Small intestine (tissue), 16 donors: ENCODE measurements at places on chromosomes 11 and 22.

- no peak for DNase-seq
Observed at GRCh38 chr11:22115470-22116029, 77.3 kb upstream of the ANO5 start.

GRCh38 chr22:21067901-21068680 is 22.3 kb downstream of the LRRC74B start:
- DNase-seq = no peak

DNA sequence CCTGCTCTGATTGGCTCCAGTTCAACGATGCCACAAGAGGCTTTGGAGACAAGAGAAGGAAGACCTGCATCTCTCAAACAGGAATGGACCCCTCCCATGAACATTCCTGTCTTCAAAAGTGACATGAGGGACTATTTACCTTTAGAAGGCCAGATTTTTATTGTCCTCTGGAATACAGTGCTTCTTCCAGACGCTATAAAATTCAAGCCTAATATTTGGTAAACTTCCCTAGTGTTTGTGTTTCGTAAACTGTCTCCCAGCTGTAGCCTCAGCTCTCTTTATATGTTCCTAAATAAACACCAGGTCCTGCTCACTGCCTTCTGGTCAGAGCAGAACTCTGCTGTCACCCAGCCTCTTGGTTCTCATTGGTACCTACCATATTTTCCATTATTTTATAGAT is 157.8 kb downstream of the CCDC34 start:
- no peak for DNase-seq

GRCh38 chr11:36233204-36233603 is 56.0 kb downstream of the COMMD9 start:
- DNase-seq = no peak

- DNase-seq = peak; percentile 17
Observed at GRCh38 chr11:60753309-60753708, 3.4 kb upstream of the MS4A15 start.

DNA sequence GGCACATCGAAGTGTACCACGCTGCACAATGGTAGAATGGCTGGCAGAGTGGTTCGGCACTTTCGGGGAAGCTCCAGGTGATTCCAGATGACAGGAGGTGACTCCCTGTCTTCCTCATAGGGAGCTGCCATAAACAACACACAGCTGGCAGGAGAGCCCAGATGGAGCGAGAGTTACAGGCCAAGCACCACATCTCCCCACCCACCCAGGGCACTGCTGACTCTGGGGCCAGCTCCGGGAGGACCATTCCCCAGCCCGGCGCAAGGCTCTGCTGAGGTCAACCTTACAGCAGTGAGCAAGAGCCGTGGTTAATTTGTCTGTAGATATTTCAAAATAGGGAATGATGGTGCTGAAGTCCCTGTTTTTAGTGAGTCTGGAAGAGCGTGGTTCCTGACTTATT is 78.8 kb upstream of the HMGXB4 start:
- no peak for DNase-seq

DNA sequence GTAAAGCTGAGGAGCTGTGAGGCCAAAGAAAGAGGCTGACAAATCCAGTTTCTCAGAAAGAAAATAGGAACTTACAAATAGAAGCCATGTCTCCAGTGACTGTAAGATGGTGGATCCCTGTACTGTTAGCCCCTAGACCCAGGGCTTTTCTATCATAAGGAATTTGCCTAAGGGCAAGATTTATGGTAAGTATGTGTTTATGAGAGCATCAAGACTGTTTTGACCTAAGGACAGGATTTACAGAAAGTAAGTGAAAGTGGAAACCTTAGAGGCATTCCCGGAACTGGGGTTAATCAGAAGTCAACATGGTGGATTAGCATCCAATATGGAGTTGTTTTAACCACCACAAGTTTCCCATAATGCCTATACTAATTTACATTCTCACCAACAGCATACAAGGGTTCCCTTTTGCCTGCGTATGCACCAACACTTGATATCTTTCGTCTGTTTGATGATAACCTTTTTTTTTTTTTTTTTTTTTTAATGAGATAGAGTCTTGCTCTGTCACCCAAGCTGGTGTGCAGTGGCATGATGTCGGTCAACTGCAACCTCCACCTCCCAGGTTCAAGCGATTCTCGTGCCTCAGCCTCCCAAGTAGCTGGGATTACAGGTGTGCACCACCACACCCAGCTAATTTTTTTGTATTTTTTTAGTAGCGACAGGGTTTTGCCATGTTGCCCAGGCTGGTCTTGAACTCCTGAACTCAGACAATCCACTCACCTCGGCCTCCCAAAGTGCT is 40.2 kb downstream of the BIRC2 start:
- DNase-seq = no peak

DNA sequence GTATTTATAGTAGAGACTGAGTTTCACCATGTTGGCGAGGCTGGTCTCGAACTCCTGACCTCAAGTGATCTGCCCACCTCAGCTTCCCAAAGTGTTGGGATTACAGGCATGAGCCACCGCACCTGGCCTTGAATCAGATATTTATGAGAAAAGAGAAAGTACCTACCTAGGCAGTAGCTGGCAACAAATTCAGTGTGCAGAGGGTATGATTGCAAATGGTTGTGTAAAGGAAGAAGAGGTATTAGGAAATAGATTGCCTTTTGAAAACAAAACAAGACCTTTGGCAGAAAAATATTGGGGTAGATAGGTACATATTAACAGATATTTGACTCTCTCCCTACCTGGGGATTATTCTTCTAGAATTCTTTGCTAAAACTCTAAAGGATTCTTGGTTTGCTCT is 38.5 kb upstream of the LIN7C start:
- DNase-seq = no peak

- DNase-seq = peak; percentile 81
Observed at GRCh38 chr22:50186761-50187523, 1.2 kb downstream of the TRABD start.

- no peak for DNase-seq
Observed at GRCh38 chr11:105790840-105791239, 181.0 kb downstream of the GRIA4 start.

- DNase-seq = peak; percentile 95
Observed at GRCh38 chr11:67354075-67355022, 1.0 kb upstream of the POLD4 start.

- no peak for DNase-seq
Observed at GRCh38 chr11:95739108-95739938, 50.3 kb downstream of the FAM76B start.

- no peak for DNase-seq
Observed at GRCh38 chr11:113942256-113942655, 32.7 kb upstream of the HTR3A start.

GRCh38 chr22:25970999-25971811 is 198.1 kb upstream of the SEZ6L start:
- DNase-seq = no peak

- DNase-seq = peak; percentile 57
Observed at GRCh38 chr11:69703768-69704507, at the start of gene FGF19. FGF19 (minus strand) TSS chr11:69704022; CDS start chr11:69703876, 146 bp downstream.

DNA sequence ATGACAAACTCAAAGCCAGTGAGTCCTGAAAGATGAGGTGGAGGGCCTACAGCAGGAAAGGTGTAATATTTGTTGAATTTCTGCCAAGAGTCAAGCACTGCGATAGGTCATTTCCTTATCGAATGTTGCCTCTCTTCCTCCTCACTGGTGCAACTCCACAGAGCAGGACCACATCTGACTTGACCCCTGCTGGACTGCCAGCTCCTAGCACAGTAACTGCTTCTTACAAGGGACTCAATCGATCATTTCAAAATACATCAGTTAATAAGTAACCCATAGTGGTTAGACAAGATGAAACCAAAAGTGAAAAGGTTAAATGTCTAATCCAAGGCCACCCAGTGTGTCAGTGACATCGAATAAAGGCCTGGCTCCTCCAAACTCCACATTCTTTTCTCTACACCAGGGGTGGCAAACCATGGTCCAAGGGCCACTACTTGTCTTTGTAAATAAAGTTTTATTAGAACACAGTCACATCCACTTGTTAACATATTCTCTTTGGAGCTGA is 98.5 kb upstream of the CSNK2A3 start:
- DNase-seq = peak; percentile 80

GRCh38 chr11:12876988-12877387 is 132.1 kb upstream of the RASSF10 start:
- DNase-seq = no peak

- DNase-seq = no peak
Observed at GRCh38 chr22:29215012-29215860, 9.5 kb downstream of the EMID1 start.

GRCh38 chr11:33476945-33477606 is 219.9 kb downstream of the HIPK3 start:
- no peak for DNase-seq

- no peak for DNase-seq
Observed at GRCh38 chr11:114366331-114367243, 33.7 kb downstream of the C11orf71 start.
